ENCODE measurements at places on chromosomes 12 and 14.
A peak's percentile ranks its signal among the peaks of the same experiment; 100 is the strongest.

- DNase-seq, result no peak
These were observed at the start of gene TSPAN8 for GRCh38 chr12:71157601-71158233. Gene TSPAN8 (minus strand): TSS chr12:71157999. CDS start chr12:71157678, 321 bp downstream.

- no peak for DNase-seq
These were observed 1.7 kb upstream of the RBM23 start for GRCh38 chr14:22920697-22921096.

GRCh38 chr14:42872786-42873185 is 1266.1 kb downstream of the LRFN5 start:
- no peak for DNase-seq

DNA sequence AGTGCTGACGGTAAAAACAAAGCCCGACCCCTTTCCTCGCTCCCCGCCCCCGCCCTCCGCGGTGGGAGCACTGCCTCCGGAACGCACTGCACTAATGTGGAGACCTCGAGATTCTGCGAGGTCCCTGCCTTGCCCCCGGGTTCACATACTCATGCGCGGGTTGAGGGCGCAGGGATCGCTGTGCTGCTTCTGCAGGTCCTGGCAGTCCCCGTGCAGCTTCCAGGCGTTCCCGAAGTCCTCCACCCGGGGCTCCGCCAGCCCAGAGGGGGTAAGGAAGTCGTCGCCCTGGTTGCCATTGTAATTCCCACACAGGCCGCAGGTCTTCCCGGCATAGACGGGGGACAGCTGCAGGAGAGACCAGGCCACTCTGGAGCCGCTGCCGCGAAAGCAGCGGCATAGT is 66.8 kb downstream of the VWF start:
- DNase-seq, result no peak

- no peak for DNase-seq
These were observed 46.9 kb downstream of the ACTN1 start for GRCh38 chr14:68932231-68932630.

GRCh38 chr12:57844709-57845477 is 1.6 kb downstream of the CTDSP2 start:
- DNase-seq, result no peak

GRCh38 chr12:40145896-40146295 is 40.0 kb upstream of the SLC2A13 start:
- no peak for DNase-seq

DNA sequence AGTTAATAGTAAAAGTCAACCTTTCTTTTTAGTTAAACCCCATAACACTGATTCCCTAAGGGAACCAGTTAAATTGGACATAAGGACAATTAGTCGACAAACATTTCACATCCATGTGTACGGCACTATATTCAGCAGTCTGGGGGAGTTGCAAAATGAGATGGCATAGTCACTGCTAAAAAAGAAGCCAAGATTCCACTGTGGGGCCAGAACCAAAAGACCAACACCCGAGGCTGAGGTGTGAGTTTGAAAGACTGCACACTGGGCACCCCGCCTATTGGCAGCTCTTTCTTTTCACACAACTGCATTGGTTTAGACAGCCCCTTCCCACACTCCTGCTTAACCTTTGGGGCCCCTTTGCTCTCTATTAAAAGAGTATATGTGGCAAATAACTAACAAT is 16.7 kb downstream of the SETD3 start:
- no peak for DNase-seq

GRCh38 chr14:53570411-53571387 is 385.9 kb downstream of the BMP4 start:
- no peak for DNase-seq

DNA sequence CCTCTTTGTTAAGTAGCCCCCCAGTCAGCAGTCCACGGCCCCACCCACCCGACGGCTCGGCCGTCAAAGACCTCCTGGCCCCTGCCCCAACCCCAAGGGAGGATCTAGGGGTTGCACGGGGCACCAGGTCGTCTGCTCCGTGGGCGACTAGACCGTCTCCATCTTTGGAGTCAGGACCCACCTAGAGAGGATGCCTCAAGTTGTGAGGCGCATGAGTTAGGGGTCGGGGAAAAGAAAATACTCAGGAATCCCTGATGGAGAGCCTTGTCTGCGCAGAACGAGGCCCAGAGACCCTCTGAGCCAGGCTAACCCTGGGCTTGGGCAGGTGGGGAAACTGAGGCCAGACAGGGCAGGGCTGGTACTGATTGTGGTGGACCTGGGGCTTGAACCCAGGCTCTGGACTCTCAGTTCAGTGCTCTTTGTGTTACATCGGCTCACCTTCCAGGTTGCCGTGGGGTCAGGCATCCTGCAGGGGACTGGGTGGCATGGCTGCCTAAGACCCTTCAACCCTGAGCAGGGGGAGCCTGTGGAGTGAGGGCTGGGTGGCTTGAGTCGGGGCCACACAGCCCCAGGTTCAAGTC is 839 bp downstream of the OTUB2 start:
- DNase-seq, result no peak

DNA sequence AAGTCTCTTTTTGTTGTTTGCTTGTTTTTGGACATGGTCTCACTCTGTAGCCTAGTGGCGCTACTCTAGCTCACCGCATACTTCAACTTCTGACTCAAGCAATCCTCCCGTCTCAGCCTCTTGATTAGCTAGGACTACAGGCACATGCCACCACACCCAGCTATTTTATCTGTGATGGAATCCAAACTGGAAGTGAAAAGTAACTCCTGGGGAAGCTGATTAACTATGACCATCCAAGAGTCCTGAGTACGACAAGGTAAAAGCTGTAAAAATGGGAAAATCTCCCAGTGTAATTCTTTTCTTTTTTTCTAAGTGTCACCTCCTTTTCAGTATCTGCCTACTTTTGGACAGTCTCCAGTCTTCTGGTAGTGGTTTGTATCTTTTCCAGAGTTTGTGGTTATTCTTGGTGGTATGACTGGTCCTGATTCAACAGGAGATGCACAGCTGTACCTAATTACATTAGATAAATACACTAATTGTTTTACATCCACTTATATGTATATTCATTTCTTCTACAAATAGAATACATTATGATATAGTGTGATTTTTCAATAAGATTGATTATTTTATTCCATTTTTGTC is 97.8 kb downstream of the SLC6A15 start:
- DNase-seq, result no peak

GRCh38 chr12:9319044-9319841 is 111.0 kb upstream of the PZP start:
- DNase-seq, result no peak

DNA sequence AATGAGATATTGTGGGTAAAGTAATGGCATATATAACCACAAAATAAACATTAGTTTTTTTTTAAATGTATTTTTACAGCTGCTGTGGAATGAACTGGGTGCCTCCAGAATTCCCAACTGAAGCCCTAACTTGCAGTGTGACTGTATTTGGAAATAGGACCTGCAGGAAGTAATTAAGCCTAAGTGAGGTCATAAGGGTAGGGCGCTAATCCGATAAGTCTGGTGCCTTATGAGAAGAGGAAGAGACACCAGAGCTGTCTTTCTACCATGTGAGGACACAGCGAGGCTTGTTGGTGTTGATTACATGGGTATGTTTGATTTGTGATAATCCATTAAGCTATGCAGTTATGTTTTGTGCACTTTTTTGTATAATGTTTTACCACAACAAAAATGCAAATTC is 136.8 kb downstream of the TPH2 start:
- no peak for DNase-seq

- no peak for DNase-seq
These were observed 224.9 kb downstream of the FBXL14 start for GRCh38 chr12:1369460-1369859.

- no peak for DNase-seq
These were observed 123.3 kb downstream of the HECTD4 start for GRCh38 chr12:112258926-112259325.

- no peak for DNase-seq
These were observed 170.9 kb downstream of the MSRB3 start for GRCh38 chr12:65449400-65449799.

- DNase-seq, result peak; percentile 51
These were observed 164.8 kb downstream of the ZFP36L1 start for GRCh38 chr14:68627868-68628604.

- no peak for DNase-seq
These were observed 199.1 kb downstream of the NUBPL start for GRCh38 chr14:31760277-31760676.

- no peak for DNase-seq
These were observed 240.3 kb downstream of the MSRB3 start for GRCh38 chr12:65518771-65519170.

DNA sequence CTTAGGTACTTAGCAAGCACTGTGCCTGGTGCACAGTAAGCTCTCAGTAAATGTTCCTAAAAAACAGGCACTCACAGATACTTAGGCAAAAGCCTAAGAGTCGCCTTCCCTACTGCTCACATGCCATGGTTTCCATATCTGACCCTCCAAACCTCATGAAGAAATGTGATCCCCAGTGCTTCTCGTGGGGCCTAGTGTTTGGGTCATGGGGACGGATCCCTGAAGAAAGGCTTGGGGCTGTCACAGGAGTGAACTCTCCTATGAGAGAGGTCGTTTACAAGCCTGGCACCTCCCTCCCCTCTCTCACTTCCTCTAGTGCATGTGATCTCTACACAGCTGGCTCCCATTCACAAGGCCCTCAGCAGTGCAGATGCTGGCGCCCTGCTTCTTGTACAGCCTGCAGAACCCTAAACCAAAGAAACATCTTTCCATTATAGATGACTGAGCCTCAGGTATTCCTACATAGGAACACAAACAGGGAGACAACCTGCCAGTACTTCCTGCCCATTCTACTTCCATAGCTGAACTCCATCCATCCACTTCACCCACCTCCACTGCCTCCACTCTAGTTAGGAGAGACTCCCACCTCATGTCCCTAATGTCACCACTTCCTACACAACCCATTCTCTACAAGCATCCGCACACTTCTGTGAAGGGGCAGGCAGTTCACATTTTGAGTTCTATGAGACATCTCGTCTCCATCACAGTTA is 2.9 kb downstream of the SLC15A4 start:
- no peak for DNase-seq
